Hepatocyte (in vitro differentiated cells): ENCODE measurements at places on chromosomes 3 and 15. TPM values are rescaled to one million over a fixed set of nuclear protein-coding genes. Genes with fewer than 3 reads are reported as not detected.

- H3K27me3 ChIP-seq = no peaks in the 10 kb centered on the region
- DNase-seq = no peak
- no peak overlapping the region for H3K27ac ChIP-seq
- no peak overlapping the region for H3K4me3 ChIP-seq
Observed at GRCh38 chr3:89419647-89420241, 312.3 kb downstream of the EPHA3 start.

GRCh38 chr3:186317478-186317877 lies 44.6 kb downstream of the DGKG start:
- no peaks in the 10 kb centered on the region for H3K36me3 ChIP-seq
- no peak for DNase-seq
- H3K27ac ChIP-seq = no peak overlapping the region
- H3K4me1 ChIP-seq = no peaks in the 10 kb centered on the region
- no peaks in the 10 kb centered on the region for H3K27me3 ChIP-seq
- H3K4me3 ChIP-seq = no peak overlapping the region

- H3K27ac ChIP-seq = no peak overlapping the region
- H3K4me3 ChIP-seq = no peak overlapping the region
- no peaks in the 10 kb centered on the region for H3K36me3 ChIP-seq
Observed at GRCh38 chr3:47613722-47614121, 35.1 kb upstream of the CSPG5 start.

- H3K4me3 ChIP-seq = no peak overlapping the region
- H3K4me1 ChIP-seq = peaks cover 11% of the 10 kb centered on the region
- no peaks in the 10 kb centered on the region for H3K36me3 ChIP-seq
- no peak for DNase-seq
Observed at GRCh38 chr15:42503825-42504224, 8.4 kb downstream of the SNAP23 start.

DNA sequence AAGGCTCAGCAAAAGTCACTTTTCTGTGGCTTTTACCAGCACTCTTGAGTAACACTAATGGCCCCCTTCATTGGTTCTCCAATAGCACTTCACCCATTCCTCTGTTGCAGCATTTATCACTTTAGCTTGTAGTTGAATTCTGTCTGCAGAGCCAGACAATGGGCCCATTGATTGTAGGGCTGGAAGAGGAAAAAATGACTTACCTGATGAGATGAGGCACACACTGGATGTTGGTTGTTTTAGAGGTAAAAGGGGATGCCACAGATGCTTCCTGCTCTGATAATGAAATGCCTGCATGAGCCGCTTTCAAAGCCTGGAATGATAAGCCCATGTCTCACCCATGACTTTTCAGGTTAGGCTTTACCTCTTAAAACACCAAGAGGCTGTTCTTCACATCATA lies 64.3 kb downstream of the PLAAT1 start:
- no peaks in the 10 kb centered on the region for H3K27me3 ChIP-seq
- H3K4me3 ChIP-seq = no peak overlapping the region
- H3K27ac ChIP-seq = no peak overlapping the region
- H3K4me1 ChIP-seq = no peaks in the 10 kb centered on the region

DNA sequence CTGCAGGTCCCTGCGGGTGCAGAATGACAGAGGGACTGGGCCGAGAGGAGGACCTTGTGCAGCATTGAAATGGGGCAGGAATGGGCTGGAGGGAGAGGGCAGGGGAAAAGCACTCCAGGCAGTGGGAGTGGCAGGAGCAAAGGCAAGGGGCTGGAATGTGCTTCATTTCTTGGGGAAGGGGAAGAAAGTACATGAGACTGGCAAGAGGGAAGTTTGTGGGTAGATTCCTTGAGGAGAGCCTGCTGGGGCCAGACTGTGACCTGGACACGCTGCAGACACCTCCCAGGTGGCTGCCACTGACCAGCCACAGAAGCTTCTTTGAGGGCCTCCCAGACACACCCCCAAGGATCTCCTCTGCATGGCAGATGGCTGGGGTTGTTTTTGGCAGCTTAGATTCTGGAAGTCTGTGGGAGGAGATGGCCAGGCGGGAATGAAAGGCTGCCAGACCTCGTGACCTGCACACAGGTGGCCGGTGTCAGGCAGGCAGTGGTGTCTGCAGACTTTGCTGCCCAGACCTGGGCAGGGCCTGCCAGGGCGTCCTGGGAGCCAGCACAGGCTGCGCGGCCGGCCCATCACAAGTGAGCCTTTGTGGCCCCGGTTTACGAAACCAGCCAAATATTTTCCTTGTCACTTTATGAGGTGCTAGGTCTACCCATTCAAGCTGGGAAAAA lies 53.1 kb downstream of the SPSB4 start:
- H3K36me3 ChIP-seq = no peaks in the 10 kb centered on the region
- DNase-seq = peak; percentile 30
- H3K4me1 ChIP-seq = peaks cover 8% of the 10 kb centered on the region
- no peak overlapping the region for H3K27ac ChIP-seq
- no peaks in the 10 kb centered on the region for H3K27me3 ChIP-seq
- no peak overlapping the region for H3K4me3 ChIP-seq

GRCh38 chr3:57803647-57804081 lies 47.6 kb downstream of the SLMAP start:
- peak overlapping the region; percentile 65 for H3K27ac ChIP-seq
- peaks cover 10% of the 10 kb centered on the region for H3K4me1 ChIP-seq
- peak; percentile 69 for DNase-seq
- H3K27me3 ChIP-seq = no peaks in the 10 kb centered on the region
- H3K4me3 ChIP-seq = no peak overlapping the region

BOC gene
- 17.9 and 20.4 TPM in 2 replicates for total RNA-seq

BNC1 gene
- total RNA-seq = 13.5 and 24.3 TPM in 2 replicates

SERPINI2 gene
- not detected in 2 replicates for total RNA-seq
